ENCODE measurements at places on chromosomes 1 and 21.

- no peak for DNase-seq
Observed at GRCh38 chr21:34363733-34364132, at the start of gene KCNE2. Gene KCNE2, plus strand, starts transcription at chr21:34364006. Its CDS starts 6,473 bp downstream, at chr21:34370479.

GRCh38 chr1:160366731-160367515, at the start of gene NHLH1:
Gene NHLH1, plus strand, starts transcription at chr1:160367071. Its CDS starts 3,661 bp downstream, at chr1:160370732.
- DNase-seq = no peak

- no peak for DNase-seq
Observed at GRCh38 chr1:228753287-228753686, 18.0 kb downstream of the RHOU start.

GRCh38 chr1:54487571-54488050, 60.4 kb upstream of the ACOT11 start:
- DNase-seq = no peak

- DNase-seq = no peak
Observed at GRCh38 chr21:18248171-18248570, 3.5 kb downstream of the CHODL start.

DNA sequence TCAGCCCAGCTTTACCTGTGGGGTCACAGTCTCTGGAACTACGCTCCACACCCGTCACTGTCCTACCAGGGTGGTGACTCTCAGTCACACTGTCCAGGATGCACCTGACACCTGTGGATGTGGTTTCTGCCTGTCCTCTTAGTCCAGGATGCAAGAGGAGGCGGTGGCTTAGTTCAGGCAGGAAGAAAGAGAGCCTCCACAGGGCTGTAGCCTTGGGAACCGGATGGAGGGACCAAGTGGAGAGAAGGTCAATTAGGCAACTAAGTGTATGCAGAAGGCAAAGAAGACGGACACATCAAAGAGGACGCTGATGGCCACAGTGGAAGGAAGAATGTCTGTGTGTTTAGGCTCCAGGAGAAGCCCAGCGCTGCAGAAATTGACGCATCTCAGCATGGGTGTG, 153.9 kb upstream of the IRF2BP2 start:
- DNase-seq = no peak

GRCh38 chr1:23964790-23965740, 5.4 kb downstream of the PNRC2 start:
- DNase-seq = no peak

GRCh38 chr1:40151457-40152079, 9.6 kb upstream of the RLF start:
- no peak for DNase-seq

- no peak for DNase-seq
Observed at GRCh38 chr1:184691719-184692324, 62.8 kb downstream of the EDEM3 start.

DNA sequence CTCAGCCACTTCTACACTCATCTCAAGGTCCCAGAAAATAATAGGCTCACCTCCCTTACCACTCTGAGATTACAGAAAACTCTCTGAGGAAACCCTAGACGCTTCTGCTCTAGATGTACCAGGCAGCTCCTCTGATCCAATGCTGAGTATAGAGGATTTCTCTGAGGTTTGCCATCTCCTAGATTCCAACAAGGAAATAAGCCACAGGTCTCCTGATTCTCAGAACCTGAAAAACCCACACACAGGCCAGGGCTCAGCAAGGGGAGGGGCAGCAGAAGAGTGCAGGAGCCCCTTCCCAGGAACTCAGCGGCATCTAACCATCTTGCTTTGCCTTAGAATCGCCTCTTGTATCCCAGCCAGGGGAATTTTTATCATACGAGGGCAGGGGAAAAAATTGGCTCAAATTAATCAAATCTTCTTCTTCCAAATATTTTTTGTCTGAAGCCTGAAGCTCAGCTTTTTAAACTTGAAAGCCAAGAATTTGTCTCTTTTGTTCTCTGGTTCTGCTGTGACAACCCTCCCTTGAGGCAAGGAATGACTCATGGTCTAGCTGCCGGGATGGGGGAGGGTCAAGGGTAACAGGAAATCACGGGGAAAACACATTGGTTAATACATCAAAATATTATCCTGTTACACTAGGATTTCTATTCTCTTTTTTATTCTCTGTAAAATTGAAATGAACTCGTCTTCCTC, 30.8 kb downstream of the GORAB start:
- DNase-seq = no peak

DNA sequence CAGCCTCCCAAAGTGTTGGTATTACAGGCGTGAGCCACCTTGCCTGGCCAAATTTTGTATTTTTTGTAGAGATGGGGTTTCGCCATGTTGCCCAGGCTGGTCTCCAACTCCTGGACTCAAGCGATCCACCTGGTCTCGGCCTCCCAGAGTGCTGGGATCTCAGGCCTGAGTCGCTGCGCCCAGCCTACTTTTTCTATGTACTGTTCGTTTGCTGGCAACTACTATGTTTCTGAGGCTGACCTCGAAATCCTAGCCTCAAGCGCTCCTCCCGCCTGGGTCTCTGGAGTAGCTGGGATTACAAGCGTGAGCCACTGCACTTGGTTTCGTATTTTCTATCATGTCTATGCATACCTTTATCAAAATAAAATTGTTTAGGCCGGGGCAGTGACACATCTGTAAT, 675 bp upstream of the TEKT2 start:
- no peak for DNase-seq

DNA sequence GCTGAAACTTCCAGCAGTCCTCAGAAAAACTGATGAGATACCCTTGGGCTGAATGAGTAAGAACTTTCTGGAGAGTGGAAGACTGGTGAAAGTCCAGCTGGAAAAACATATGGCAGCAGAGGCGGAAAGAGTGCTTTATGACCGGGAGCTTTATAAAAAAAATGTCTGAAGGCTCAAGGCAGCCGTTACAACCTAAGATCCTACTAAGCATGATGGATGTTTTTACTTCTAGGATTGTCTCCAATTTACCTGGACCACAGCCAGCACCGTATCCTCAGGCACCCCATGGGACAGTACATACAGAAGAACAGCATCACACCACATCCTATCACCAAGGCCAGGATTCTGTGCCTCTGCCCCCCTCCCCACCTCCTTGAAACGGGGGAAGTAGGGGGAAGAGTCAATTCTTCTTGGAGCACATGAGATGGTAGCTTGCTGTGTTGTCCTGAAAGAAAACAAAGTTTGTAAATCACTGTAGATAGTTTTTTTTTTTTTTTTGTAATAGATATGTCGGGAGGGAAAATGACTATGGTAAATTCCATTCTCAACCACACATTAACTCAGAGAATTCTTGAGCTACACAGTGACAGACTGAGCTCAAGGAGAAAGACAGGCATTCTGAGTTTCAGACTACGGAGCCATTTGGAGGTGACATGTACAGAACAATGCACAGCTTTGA, 11.8 kb upstream of the IRF2BP2 start:
- DNase-seq = no peak

DNA sequence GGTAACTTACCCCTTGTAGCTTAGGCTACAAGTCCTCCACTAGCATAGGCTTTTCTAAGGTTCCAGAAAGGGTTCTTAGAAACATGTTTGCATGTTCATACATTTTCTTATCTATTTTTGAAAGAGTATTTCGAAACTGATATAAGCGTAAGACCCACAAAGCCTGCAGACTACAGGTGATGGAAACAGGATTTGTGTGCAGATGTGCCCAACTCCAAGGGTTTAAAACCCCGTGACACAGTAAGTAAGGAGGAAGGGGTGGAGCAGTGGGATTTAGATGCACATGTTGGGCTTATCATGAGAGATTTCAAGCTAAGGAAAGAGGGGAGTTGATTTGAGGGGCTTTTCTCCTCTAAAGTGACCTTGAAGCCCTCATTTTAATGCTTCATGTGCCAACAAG, 164.7 kb downstream of the LTN1 start:
- no peak for DNase-seq

DNA sequence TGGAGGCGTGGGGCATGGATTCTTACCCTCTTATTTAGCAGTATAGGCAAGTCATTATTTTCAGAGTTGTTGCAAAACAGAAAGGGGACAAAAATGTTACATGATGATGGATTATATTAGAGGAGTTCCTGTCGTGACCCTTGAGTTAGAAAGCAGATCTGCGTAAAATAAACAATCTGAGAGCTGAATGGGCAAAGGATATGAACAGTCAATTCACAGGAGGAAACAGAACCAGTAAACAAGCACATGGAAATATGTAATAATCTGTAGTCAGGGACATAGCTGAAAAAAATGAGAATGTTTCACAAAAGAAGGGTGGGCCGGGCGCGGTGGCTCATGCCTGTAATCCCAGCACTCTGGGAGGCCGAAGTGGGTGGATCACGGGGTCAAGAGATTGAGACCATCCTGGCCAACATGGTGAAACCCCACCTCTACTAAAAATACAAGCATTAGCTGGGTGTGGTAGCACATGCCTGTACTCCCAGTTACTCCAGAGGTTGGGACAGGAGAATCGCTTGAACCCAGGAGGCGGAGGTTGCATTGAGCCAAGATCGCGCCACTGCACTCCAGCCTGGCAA, 20.9 kb downstream of the RCAN1 start:
- DNase-seq = no peak

DNA sequence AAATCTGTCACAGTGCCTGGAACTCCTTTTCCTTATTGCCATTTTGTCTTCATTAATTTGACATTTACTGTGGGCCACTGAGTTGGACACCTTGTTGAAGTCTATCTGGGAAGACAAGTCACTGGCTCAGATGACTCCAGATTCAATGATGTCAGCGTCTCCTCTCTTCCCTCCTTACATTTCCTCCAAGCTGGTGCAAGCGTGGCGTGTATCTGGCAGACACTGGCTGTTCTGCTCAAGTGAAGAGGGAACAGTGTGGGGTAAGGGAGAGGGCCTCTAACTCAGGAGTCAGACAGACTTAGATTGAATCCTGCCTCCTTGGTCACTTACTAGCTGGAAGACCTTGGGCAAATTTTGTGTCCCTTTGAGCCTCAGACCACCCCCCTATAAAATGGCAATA, 8.7 kb upstream of the ZNF691 start:
- DNase-seq = no peak

- no peak for DNase-seq
Observed at GRCh38 chr1:207972337-207972736, 61.4 kb upstream of the CD34 start.

GRCh38 chr1:216176970-216177369, 246.3 kb downstream of the USH2A start:
- no peak for DNase-seq

- no peak for DNase-seq
Observed at GRCh38 chr1:85121744-85122143, 73.4 kb upstream of the MCOLN3 start.

DNA sequence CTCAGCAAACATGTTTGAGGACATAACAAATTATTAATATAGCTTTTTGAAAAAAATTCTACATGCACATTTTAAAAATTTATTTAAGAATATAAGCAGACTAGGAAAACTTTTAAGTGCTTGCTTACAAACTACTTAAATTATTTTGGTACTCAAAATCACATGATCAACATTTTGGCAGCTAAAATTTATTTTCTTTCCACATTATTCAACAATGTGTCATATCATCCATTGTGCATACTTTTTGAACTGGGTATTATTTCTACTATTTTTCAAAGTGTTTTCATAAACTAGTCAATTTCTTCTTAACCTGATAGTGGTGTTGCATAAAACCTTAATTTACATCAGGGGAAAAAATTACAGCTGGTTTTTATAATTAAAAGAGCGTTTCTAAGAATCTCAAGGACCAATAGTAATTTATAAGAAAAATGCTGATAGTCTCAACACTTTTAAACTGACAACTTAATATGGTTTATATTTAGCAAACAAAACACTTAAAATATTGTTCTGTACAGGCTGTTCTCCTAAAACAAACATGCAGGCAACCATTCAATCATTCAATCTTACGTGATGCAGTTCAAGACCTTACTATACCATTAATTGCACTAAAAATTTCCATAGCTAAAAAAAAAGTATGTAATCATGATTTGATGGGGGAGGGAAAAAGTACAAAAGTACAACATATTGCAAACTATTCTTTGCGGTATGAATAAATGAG, 105.0 kb downstream of the GPATCH2 start:
- DNase-seq = no peak

- no peak for DNase-seq
Observed at GRCh38 chr1:5456090-5456811, 536.0 kb downstream of the NPHP4 start.

- DNase-seq = no peak
Observed at GRCh38 chr1:76038287-76039004, 36.1 kb upstream of the ST6GALNAC3 start.

DNA sequence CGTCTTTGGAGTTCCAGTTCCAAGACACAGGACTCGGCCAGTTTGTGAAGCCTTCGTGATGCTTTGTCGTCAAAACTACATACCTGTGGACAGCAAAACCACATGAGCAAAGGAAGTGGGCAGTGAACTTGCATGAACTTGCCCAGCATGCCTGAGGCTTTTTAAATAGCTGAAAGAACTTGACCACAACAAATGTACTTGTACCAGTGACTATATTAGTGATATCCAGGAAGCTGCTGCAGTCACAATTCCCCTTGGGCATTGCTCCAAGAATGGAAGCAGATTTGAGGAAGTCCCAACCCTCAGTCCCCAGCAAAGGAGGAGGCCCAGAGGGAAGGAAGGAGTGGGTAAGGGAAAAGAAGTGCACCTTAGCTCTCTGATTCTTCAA, 2.6 kb downstream of the FUCA1 start:
- DNase-seq = no peak

- DNase-seq = no peak
Observed at GRCh38 chr1:185732951-185733350, 1.2 kb upstream of the HMCN1 start.

DNA sequence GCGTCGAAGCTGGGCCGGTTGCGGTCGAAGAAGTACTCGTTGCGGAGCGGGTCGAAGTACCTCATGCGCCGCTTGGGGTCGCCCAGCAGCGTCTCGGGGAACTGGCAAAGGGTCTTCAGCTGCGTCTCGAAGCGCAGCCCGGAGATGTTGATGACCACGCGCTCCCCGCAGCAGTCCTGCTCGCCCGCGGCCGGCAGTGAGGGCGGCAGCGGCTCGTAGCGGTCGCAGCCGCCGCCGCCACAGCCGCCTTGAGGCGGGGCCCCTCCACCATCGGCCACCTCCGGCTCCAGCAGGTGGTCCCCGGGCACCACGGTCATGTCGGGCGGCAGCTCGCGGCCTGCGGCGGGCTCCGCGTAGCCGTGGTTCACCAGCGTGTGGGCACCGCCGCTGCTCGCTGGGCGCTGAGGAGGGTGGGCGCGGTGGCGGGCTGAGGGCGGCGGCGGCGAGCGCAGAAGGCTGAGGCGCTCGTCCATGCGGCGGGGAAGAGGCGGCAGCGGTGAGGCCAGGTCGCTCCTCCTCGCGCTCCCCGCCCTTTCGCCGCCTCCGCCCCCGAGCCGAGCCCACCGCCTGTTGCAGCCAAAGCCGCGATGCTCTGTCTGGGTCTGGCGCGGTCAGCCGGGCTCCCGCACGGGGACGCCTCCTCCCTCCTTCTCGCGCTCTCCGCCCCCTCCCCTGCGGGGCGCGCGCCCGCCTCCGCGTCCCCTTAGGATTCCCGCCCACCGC, at the start of gene KCNA3:
Gene KCNA3, minus strand, starts transcription at position 604 of the 723 bp plus-strand sequence. Its CDS starts 131 bp downstream, at position 473.
- peak; percentile 31 for DNase-seq
